Forelimb muscle (tissue), 1 donor: ENCODE measurements at places on chromosomes 11 and 22.

DNA sequence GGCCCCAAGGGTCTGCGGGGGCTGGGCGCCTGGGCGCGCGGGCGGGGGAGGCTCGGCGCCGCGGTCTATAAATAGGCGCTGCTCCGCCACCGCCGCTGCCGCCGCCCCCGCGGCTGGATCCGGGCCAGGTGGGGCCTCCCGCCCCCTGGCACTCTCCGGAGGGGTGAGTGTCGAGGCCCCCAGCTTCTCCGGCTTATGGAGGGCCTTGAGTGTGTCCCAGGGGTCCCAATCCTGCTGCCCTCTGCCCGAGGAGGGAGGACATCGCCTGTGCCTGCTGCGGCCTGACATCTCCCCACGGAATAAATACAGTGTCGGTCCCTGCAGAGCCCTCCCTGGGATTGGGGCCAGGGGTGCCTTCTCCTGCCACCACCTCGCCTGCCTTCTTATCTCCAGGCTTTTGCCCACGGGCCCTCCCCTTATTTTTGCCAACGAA lies 4.3 kb upstream of the GP1BB start:
- no peak for DNase-seq

GRCh38 chr11:119149018-119149785 lies at the start of gene ABCG4:
ABCG4 (plus strand) TSS chr11:119149052; CDS start chr11:119149966, 914 bp downstream.
- DNase-seq, result no peak

DNA sequence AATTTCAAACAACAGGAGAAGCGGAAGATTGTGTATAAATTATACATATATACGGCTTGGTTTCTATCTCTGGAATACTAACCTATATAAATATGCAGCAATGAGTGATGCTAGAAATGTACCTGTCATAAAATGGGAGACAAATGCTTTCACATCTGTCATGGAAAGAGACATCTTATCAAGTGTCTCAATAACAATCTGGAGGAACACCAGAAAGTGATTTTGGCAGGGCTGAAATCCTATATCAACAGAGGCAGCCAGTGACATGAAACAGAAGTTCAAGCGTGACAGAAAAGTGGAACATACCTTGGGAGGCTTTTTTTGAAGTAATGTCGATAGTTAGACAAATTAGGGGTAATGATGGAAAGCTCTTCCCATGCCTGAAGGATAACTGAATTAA lies 834.6 kb downstream of the JRKL start:
- DNase-seq, result no peak

- DNase-seq, result no peak
These were observed 61.3 kb downstream of the IGLL5 start for GRCh38 chr22:22948651-22949571.

GRCh38 chr11:102630598-102631448 lies 5.7 kb upstream of the MMP20 start:
- DNase-seq, result no peak
